ENCODE measurements at places on chromosomes 4 and X.

- no peak for DNase-seq
These were observed 109.0 kb upstream of the C1QTNF7 start for GRCh38 chr4:15318621-15319348.

- no peak for DNase-seq
These were observed 118.3 kb upstream of the GABRA2 start for GRCh38 chr4:46508216-46508615.

- DNase-seq, result no peak
These were observed 137.9 kb downstream of the SLC7A11 start for GRCh38 chr4:138104284-138104680.

DNA sequence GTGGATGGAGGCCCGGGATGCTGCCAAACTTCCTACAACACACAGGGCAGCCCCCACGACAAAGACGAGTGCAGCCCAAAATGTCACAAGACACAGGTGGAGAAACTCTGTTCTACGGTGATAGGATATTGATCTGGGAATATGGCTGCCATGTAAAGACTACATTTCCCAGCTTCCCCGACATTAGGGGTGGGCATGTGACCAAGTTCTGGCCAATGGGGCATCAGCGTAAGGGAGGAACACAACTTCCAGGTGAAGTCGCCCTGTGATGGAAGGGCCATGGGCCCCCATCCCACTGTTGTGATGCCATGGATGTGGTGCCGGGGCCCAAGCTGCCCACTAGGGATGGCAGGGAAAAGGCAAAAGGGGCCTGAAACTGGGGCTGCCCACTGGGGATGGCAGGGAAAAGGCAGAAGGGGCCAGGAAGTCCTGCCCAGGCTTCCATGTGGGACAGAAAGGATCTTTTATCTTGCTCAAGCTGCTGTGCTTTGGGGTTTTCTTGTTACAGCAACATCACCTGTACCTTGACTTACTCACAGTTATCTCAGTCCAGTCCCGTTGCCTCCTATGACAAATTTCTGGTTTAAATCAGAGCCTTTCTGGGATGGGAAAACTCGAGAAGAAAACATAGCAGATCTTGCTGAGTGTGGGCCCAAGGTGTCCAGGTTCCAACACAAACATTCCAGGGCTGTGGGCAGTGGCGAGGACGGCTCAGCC, 9.7 kb upstream of the ADRA2C start:
- DNase-seq, result no peak

DNA sequence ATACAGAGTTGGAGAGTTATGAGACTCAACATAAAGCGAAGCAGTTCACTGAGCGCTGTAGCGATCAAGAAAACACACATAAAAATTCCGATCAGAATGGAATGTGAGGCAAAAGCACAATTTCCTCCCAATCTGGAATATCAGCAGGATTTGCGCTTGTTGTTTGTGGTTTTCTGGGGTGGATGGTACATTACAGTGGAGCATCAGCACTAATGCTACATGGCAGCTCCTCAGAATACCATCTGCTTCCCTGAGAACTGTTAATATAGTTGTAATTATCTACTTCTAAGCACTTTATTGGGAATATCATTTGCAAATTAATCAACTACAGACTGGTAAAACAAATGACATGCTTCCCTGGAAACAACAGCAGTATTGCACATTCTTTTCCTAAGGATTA, 324.1 kb upstream of the PPARGC1A start:
- DNase-seq, result no peak

- DNase-seq, result no peak
These were observed 191.5 kb downstream of the SLC7A11 start for GRCh38 chr4:138050601-138051000.

- DNase-seq, result peak; percentile 60
These were observed 78.5 kb upstream of the BLTP1 start for GRCh38 chr4:122073615-122074014.

DNA sequence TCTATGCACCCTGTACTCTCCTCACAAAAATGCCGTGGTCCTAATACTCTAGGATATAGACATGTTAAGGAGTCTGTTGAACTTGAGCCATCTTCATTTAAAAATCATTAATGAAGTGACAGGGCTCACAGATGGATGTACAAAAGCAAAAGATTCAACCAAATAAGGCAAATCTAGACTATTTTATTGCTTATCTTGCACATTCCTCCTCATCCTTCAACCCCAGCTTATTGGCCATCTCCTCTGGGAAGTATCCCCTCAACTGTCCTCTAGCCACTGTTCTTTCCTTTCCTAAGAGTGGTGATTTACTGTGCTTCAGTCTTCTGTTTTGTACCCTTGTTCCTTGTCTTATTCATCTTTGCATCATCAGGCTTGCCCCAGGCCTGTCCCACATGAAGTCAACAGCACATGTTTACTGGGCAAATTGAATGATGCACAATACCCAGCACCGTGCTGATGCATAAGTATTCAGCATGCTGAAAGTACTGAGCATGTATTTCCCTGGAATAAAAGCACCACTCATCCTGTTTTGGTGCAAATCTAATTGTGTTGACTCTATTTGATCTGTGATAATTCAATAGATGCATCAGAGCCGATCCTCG, 287.3 kb upstream of the CLNK start:
- no peak for DNase-seq

DNA sequence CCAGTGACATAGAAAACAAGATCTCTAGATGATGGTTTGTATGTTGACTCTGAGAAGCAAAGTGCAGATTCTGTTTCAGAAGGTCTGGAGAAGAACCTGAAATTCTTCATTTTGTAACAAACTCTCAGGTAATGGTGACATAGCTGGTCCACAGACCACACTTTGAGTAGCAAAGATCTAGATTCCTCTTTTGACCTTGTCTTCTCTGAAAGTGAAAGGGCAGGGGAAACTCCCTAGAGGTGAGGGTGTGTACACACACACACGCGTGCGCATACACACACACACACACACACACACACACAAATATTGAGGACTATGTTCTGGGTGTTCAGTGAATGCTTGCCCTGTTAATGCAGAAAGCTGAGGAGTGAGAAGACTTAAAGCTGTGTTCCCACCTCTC, 110.1 kb downstream of the NHSL2 start:
- DNase-seq, result no peak

- no peak for DNase-seq
These were observed 11.2 kb downstream of the IDS start for GRCh38 chrX:149493567-149494562.

DNA sequence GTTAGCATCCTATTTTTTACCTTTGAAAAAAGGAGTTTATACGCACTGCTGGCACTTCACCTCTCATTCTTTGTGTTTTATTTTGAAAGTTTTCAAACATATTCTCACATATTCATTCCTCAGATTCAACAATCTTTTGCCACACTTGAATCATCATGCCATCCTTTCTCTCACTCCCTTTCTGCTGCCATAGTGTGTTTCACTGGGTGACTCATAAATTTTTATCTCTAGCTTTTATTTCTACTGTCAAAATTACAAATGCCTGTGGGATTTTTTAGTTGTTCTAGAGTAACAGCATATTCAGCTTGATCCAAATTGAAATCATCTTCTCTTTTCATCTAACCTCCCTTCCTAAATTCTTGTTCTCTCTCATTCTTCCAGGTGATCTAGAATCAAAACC, 28.0 kb downstream of the MFSD8 start:
- no peak for DNase-seq

GRCh38 chr4:6324461-6324998, 54.9 kb downstream of the WFS1 start:
- no peak for DNase-seq

DNA sequence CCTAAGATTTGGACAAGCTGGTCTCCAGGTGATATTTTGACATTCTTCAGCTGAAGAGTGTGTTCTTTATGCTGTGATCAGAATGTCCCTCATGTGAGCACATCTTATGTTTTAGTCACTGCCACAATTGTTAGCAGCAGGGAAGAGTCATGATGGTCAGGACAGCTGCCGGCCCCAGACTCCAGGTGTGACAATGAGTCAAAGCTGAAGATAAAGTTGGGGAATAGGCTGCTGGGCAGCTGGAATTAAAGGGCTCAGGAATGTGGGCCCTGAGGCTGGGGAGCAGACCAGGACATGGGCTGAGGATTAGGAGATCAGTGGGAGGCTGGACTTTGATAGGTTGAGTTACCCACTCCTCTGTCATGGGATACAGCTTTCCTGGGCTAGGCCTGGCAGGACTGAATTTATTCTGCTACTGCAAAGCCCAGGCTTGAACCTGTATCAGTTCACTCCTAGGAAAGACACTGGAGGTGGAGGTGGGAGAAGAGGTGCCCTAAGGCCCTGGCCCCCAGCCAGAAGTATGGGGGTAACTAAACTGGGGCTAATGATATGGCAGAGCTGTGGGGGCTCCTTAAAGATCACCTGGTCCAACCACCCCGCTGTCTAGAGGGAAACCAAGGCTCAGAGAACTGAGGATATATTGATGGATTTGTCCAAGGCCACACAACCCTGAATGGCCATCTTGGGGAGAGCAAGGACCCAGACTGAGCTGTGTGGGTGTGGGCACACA, 119.5 kb downstream of the PJA1 start:
- DNase-seq, result no peak

- DNase-seq, result no peak
These were observed 414.8 kb downstream of the OPHN1 start for GRCh38 chrX:68018248-68019203.

DNA sequence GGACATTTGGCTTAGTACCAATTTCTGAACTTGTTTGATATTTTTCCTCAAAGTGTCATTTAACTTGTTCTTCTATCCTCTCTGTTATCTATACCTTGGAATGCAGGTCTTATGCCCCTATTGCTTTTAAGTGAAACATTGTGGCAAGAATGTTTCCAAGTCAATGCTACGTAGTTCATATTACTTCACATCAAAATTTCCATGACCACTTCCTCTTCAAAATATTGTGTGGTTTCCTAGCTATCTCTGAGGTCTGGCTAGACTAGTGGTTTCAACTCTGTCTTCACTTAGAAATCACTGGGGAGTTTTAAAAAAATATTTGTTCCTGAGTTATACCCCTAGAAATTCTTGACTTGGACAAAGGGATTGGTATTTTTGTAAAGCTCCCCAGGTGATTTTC, 20.2 kb upstream of the RASGEF1B start:
- no peak for DNase-seq

GRCh38 chrX:70026112-70026850, 23.5 kb downstream of the AWAT2 start:
- DNase-seq, result no peak

- no peak for DNase-seq
These were observed 154.0 kb upstream of the AADAT start for GRCh38 chr4:170243662-170244288.

- no peak for DNase-seq
These were observed 32.3 kb upstream of the TFDP3 start for GRCh38 chrX:133250184-133251100.

DNA sequence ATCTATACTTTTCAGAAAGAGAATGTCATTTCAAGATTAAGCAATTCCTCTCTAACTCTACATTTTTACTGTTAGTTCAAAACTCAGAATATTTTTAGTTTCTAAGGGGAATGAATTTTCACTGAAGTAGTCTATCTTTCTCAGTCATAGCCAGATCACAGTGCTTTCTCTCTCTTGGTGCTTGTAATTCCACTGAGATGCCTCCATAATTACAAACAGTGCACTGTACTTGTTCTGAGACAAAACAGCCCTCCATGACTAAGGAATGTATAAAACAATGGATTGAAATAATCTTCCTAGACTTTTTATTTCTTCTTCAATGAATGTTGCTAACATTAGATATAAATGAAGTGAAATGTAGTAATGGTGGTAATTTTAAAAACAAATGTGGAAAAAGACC, 603.2 kb upstream of the FAM241A start:
- DNase-seq, result no peak

DNA sequence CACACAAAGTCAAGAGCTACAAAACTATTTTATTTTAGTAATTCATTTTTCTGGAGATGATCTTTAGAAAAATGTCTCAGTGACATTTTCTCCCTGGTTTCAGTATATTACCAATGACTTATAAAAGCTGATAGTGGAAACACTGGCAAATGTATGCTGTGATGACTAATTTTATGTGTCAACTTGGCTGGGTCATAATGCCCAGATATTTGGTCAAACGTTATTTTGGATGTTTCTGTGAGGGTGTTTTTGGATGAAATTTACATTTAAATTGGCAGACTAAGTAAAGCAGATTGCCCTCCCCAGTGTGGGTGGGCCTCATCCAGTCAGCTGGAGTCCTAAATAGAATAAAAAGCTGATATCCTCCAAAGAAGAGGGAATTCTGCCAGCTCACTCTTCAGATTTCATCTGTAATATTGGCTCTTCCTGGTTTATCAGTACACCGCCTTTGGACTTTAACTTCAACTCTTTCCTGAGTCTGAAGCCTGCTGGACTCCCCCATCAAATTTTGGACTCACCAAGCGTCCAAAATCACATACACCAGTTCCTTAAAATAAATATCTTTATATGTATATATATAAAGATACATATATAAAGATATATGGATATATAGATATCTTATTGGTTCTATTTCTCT, 31.2 kb upstream of the RAB40A start:
- DNase-seq, result no peak

GRCh38 chr4:125313497-125313896, 1.3 kb upstream of the FAT4 start:
- DNase-seq, result peak; percentile 76

All from NCI-H1105 treated with DMSO at 0.1 percent for 48 hours (cell line).